ENCODE measurements at places on chromosomes 4 and X. TPM values are rescaled to one million over a fixed set of nuclear protein-coding genes. Genes with fewer than 3 reads are reported as not detected.

DNA sequence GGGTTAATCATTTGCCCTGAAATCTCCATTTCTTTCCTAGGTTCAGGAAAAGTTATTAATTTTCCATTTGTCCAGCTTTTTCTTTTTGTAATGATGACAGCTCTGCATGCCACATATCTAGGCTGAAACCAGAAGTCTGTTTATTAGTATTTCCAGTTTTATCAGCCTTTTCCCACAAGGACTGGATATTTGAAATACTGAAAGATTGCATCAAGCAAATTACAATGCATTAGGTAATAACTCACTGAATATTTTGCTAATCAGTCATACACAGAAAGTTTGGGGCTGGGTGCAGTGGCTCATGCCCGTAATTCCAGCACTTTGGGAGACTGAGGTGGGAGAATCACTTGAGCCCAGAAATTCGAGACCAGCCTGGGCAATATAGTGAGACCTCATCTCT is 21.5 kb downstream of the SLC9A7 start:
- DNase-seq = peak; percentile 57

DNA sequence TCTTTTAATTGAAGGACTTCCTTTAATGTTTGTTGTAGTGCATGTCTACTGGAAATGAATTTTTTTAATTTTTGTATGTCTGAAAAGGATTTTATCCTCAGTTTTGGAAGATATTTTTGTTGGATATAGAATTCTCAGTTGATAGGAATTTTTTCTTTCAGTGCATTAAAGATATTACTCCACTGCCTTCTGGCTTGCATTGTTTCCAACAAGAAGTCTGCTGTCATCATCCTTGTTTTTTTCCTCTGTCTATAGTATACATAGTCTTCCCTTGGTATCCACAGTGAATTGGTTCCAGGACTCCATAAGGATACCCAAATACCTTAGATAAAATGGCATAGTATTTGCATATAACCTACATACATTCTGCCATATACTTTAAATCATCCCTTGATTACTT is 33.5 kb downstream of the SCD5 start:
- DNase-seq = no peak

- peak; percentile 18 for DNase-seq
These were observed 58.7 kb downstream of the MAMLD1 start for GRCh38 chrX:150421816-150422215.

- DNase-seq = no peak
These were observed 1.1 kb downstream of the PCDH19 start for GRCh38 chrX:100408713-100409609.

GRCh38 chr4:148229028-148229427 is 213.2 kb downstream of the NR3C2 start:
- no peak for DNase-seq

- DNase-seq = peak; percentile 20
These were observed 21.5 kb upstream of the PHKA1 start for GRCh38 chrX:72735561-72735960.

GRCh38 chr4:184857441-184858121 is 31.8 kb upstream of the ACSL1 start:
- no peak for DNase-seq

- peak; percentile 51 for DNase-seq
These were observed 646.0 kb upstream of the PITX2 start for GRCh38 chr4:111268769-111269414.

MTNR1A gene
- not detected for total RNA-seq

UFSP2 gene
- 25.6 TPM for total RNA-seq

NPY1R gene
- total RNA-seq = not detected

SLC4A4 gene
- total RNA-seq = 8.1 TPM

PPM1K gene
- total RNA-seq = 8.2 TPM

Data from GM23248 (cell line).